ENCODE measurements at places on chromosomes 6 and 20.

DNA sequence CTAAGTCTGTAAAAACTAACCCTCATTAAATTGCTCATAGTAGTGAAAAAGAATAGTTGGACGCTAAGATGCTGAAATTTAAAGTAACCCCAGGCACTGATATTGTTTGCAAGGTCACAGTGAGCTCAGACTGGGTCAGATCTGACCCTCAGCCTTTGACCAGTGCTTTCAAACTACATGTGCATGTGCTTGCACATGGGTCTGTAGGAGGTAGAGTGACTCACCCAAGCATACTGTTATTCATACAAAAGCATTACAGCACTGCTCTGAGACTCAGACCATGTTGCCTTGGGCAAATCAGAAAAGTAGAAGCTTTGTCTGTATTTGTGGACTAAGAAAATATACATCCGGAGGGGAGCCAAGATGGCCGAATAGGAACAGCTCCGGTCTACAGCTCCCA, 326.4 kb upstream of the MARCKS start:
- no peak for DNase-seq

DNA sequence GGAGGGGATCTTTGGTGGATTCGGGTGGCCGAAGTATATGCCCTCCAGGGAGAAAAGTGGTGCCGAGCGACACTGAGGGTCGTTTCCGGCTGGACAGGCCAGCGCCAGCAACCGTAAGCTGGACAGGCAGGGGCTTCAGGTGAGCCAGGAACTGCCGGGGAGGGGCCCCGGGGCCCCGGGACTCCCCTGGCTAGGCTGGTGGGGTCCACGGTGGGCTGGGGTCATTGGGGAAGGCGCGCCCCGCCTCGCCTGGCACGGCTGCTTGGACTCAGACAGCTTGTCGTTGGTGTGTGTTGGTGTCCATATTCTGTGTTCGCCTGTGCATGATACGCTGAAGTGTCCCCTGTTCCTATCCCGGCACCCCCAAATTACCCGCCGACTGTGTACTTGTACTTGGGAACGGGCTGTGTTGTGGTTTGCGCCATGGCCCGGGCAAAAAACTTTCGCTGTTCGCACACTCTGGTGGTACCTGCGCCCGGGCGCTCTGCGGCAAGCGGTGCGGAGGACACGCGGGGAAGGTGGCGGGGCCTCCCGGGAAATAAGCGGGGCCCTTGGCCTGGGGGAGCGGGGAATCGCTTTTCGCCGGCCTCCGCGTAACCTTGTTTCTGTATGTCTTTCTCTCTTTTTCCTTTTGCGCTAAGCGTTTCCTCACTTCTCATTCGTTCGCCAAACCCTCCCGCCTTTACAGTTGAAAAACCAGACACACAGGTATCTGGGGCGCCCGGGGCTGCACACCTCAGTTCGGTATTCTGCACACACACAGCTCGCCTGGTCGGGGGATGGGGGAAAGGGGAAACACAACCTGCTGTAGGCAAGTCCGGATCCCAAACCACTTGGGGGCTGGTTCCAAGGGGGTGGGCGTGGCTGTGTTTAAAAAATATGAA, 3.2 kb downstream of the GNAS start:
- DNase-seq, result no peak

- no peak for DNase-seq
Measured at GRCh38 chr6:36610041-36610955, 16.1 kb downstream of the SRSF3 start.

- no peak for DNase-seq
Measured at GRCh38 chr6:34131326-34132290, 14.3 kb downstream of the GRM4 start.

GRCh38 chr6:114042267-114043016, 71.5 kb upstream of the HDAC2 start:
- no peak for DNase-seq
